ENCODE measurements at places on chromosomes 12 and 14.

DNA sequence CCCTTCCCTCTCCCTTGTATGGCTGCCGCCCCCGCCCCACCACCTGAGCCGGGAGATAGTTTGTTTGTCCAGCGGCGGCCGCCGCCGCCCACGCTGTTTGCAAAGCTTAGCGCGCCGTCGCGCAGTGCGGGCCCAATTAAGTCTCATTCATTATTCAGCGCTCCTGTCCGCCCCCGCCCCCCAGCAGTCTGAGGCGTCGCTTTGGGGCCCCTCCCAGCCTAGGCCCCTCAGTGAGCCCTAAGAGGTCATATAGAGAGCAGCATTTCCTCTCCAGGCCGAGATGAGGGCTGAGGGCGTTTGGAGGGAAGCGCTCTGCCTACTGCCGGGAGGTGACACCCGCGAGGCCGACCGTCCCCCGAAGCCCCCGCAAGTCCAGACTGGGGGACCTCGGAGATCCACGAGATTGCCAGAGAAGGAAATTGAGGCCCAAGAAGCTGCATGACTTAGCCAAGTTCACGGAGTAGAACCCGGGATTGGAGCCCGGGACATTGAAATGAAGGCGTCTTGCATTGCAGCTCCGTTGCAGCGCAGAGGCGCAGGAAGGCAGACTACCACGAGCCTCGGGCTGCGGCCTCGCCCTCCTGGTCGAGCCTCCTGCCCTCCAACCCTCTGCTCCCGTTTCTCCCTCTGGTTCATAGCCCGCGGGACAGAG is at the start of gene DNAJC22:
DNAJC22 (plus strand) TSS at position 230 of the 652 bp plus-strand sequence. CDS start 1,985 bp downstream, outside the sequence.
- DNase-seq = no peak

DNA sequence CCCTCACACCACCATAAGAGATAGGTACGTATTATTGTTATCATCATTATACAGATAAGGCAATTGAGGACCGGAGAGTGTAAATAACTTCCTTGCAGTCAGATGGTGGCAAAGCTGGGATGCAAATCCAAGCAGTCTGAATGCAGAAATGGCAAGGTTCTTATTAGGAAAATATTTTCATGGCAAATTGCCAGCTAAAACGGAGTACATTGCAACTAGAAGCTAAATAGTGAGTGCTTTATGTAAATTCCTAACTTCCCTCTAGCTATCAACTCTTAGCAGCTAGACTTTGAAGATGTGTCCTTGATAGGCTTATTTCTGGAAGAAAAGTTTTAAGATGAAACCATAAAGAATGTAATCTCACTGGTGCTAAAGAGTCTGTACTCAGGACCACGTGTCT is 323.9 kb upstream of the DIO2 start:
- DNase-seq = no peak

GRCh38 chr12:70305794-70306193 is 60.3 kb upstream of the KCNMB4 start:
- DNase-seq = no peak

DNA sequence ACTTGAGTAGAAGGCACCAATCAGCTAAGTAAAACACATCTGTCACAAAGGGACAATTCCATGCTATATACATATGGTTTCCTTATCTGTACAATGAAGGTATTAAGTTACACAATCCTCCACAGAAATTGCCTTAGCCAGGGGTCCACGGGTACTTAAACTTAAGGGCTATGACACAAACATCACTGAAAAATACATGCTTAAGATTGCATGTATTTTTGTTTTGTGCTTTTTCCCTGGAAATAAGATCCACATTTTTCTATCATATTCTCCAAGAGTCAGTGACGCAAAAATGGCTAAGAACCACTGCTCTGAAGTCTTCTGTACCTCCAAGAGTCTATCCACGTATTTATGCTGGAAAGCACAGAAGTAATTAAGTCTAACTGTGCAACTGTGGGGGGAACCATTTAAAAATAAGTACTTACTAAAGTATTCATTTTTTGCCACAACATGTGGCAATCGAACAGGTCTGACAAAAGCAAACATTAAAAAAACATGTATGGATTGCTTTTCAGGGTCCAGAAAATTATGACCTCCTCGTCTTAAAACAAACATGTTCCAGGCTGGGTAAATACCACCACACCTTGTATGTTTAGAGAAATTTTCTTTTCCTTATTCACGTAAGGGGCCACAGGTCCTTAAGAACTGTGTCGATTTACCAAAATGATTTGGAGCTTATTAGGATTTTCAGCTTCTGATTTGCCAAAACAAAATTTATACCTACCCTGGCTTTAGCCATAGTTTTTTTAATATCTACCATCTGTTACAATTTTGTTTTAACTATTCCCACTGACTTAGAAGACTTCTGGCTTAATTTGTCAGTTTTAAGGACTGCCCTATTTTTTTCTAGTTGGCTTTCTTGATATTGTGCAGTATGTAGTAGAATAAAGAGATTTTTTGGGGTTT is 2.8 kb downstream of the SLC38A2 start:
- DNase-seq = no peak

DNA sequence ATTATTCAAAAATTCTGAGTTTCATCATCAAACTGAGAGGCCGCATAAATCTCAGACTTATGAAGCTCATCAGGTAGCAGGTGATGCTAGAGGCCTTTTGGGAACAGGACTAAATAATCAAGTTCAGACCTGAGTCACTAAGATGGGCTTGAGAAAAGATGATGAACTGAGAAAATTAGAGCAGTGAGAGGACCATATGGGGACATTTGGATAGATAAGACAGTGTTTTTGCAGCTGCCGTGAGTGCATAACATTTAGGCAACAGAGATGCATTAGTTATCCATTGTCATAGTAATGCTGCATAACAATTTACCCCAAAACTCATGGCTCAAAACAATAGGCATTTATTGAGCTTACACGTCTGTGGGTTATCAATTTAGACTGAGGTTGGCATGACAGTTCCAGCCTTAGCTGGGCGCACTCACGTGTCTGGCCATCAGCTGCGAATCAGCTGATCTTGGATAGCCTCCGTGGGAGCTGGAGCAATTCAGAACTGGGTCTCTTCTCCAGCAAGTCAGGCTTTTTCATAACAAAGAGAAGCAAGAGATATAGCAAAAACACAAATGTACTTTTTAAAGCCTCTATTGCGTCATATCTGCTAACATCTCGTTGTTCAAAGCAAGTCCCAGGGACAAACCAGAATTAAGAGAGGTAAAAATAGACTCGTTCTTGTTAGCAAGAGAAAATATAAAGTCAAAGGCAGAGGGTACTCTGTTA is 72.8 kb downstream of the CAPZA3 start:
- no peak for DNase-seq
